ENCODE measurements at places on chromosomes 2 and 18. TPM values are rescaled to one million over a fixed set of nuclear protein-coding genes. Genes with fewer than 3 reads are reported as not detected.

Gene RABL2A
- polyA plus RNA-seq = 67.0 TPM

Gene CYS1
- 116 TPM for polyA plus RNA-seq

Gene FAM124B
- 2.3 TPM for polyA plus RNA-seq

Gene TXNDC2
- 0.31 TPM for polyA plus RNA-seq

Gene C2orf81
- 8.4 TPM for polyA plus RNA-seq

Gene PCARE
- polyA plus RNA-seq = 0.30 TPM

Gene ME2
- polyA plus RNA-seq = 32.1 TPM

Gene IMPACT
- 53.8 TPM for polyA plus RNA-seq

Gene KIAA2012
- 0.11 TPM for polyA plus RNA-seq

Gene NGEF
- 2.7 TPM for polyA plus RNA-seq

Gene GPR35
- polyA plus RNA-seq = 1.8 TPM

Gene SNORC
- polyA plus RNA-seq = 4.1 TPM

Gene INPP5D
- 7.2 TPM for polyA plus RNA-seq

Gene NYAP2
- 0.04 TPM for polyA plus RNA-seq

Gene KRCC1
- 49.5 TPM for polyA plus RNA-seq

Gene MOGAT1
- polyA plus RNA-seq = 0.10 TPM

Gene REG3G
- 0.14 TPM for polyA plus RNA-seq

Gene CDH2
- 70.4 TPM for polyA plus RNA-seq

Gene IER3IP1
- 33.6 TPM for polyA plus RNA-seq

Gene TRABD2A
- 0.88 TPM for polyA plus RNA-seq

Gene ARHGEF4
- polyA plus RNA-seq = 8.4 TPM

Gene SLC30A3
- polyA plus RNA-seq = 7.6 TPM

Gene ERICH2
- 2.2 TPM for polyA plus RNA-seq

Gene CDH20
- polyA plus RNA-seq = 3.2 TPM

Gene FSHR
- 0.16 TPM for polyA plus RNA-seq

Gene TCF7L1
- 56.7 TPM for polyA plus RNA-seq

Gene MRPS9
- polyA plus RNA-seq = 52.7 TPM

Gene HMSD
- 2.6 TPM for polyA plus RNA-seq

Gene IL1B
- 0.67 TPM for polyA plus RNA-seq

Gene STPG4
- 0.30 TPM for polyA plus RNA-seq

Gene CAPN10
- 37.6 TPM for polyA plus RNA-seq

Gene AKAIN1
- not detected for polyA plus RNA-seq

Gene CHRNA1
- polyA plus RNA-seq = 3.3 TPM

Gene THSD7B
- 4.3 TPM for polyA plus RNA-seq

Gene TUBB8B
- 1.3 TPM for polyA plus RNA-seq

Gene ACTG2
- 0.36 TPM for polyA plus RNA-seq

Gene TUBA3E
- polyA plus RNA-seq = not detected

Gene RAD51AP2
- polyA plus RNA-seq = 0.17 TPM

Gene KRTCAP3
- 10.6 TPM for polyA plus RNA-seq

Gene UPP2
- polyA plus RNA-seq = 9.7 TPM

Measured in renal pelvis (tissue), 12 donors.